DND-41 (cell line): ENCODE measurements at places on chromosomes 11 and 22.

GRCh38 chr11:35953081-35953760 lies 9.4 kb downstream of the LDLRAD3 start:
- DNase-seq = no peak

DNA sequence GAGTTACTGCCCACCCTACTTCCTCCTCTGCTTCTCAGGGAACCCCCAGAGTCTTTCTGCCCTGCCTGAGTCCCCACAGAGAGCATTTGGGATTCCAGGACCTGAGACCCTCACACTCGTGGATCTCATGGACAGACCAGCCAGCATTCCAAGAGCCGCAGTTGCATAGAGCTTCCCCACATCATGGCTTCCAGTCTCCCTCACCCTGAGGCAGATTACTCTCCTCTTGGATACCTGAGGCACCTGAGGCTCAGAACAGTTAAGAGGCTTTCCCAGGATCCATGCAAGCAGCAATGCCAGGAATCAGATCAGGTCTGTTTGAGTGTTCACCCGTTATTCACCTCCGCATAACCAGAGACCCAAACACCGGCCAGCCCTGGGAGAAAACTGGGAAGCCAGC lies 102.2 kb downstream of the TRIM29 start:
- DNase-seq = no peak

DNA sequence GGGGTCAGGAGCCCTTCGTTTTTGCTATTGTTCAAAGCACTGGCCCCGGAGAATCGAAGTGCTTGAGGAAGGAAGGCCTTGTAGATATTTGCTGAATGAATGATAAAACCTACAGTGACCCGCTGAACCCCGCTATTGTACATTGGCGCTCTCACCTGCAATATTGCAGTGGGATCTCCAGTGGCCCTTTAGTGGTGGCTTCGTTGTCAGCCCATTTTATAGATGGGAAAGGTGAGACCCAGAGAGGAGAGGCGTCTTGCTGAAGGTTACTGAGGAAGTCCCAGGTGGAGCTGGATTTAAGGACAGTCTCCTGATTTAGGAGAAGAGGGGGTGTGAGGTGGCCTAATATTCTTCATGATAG lies 1.2 kb downstream of the CDC42EP2 start:
- no peak for DNase-seq

DNA sequence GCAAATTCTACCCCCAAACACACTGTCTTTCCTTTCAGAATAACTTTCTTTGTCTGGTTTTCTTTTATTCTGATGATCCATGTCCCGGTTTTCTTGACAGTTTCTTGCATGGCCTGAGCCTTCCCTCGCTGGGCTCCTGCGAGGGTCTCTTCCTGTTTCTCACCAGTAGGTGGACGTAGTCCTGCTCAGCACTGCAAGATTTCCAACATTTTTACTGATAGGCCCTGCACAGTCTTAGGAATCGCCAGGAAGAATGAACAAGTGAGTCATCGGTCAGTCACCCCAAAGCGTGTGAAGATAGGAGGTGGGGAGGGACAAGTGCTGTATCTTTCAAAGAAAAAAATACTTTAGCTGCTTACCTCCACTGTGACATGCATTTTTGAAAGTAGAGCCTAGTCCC lies 16.9 kb upstream of the KIRREL3 start:
- DNase-seq = no peak

- no peak for DNase-seq
Observed at GRCh38 chr11:60701469-60701818, 2.0 kb downstream of the MS4A8 start.
